ENCODE measurements at places on chromosomes 5 and 9. TPM values are rescaled to one million over a fixed set of nuclear protein-coding genes. Genes with fewer than 3 reads are reported as not detected.

Gene ARL15
- 4.9 TPM for total RNA-seq

Gene TMEM171
- 0.92 TPM for total RNA-seq

Gene C6
- not detected for total RNA-seq

Gene CARD6
- 6.5 TPM for total RNA-seq

Gene PCDHGA6
- total RNA-seq = 0.63 TPM

Gene GABRP
- total RNA-seq = 0.35 TPM

Gene DEPDC1B
- 20.7 TPM for total RNA-seq

Gene AIF1L
- total RNA-seq = 3.7 TPM

Gene CTNND2
- total RNA-seq = not detected

Gene MARCOL
- total RNA-seq = not detected

Gene ADAMTS16
- not detected for total RNA-seq

Gene TRIM41
- total RNA-seq = 11.6 TPM

Gene FCN2
- total RNA-seq = not detected

Gene PLPP1
- total RNA-seq = 29.0 TPM

Gene ZFP37
- 1.1 TPM for total RNA-seq

Gene ADAMTS13
- total RNA-seq = 0.56 TPM

Gene SRA1
- total RNA-seq = 38.7 TPM

Gene C9
- total RNA-seq = not detected

Gene JAK2
- total RNA-seq = 9.3 TPM

Gene ACTBL2
- total RNA-seq = 0.35 TPM

Gene FBN2
- total RNA-seq = 40.0 TPM

Gene ADCY2
- total RNA-seq = not detected

Gene ENHO
- not detected for total RNA-seq

Gene AOPEP
- total RNA-seq = 112 TPM

Gene PDCD1LG2
- 0.71 TPM for total RNA-seq
